Fibroblast of skin of back (primary cell): ENCODE measurements at places on chromosomes 7 and 10.

DNA sequence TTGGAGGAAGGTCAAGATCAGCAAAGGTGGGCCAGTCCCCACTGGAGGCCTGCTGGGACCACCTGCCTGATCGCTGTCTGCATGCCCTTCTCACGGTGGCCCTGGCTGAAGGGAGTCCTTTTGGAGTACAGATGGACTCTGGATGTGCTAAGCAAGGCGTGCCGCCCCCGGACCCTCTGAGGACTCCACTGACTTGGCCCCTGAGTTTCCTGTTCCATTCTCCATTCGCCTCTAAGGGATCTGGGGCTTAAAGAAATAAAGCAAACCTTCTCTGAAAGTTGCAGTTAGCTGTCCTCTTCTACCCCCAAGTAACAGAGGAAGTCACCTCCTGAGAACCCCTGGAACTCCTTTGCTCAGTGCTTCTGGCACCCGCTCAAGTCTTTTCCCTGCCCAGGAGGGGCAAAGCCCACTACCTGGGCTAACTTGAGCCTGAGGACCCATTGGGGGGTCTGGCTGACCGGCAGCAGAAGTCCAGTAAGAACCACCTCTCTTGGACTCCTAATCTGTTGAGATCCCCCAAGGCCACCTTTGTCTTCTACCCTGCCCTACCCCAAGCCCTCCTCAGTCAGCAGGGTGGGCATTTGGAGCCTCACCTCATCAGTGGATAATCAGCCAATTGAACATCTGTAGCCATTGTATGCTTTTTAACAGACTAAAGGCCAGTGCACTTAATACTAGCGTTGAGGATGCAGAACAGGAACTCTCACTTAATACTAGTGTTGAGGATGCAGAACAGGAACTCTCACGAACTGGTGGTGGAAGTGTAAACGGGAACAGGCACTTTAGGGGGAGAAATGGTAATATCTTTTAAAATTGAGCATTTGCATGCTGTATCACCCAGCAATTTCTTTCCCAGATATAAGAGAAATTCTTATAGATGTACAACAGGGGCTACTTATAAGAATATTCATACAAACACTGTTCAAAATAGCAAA lies 2.2 kb downstream of the TBATA start:
- no peak for DNase-seq

- peak; percentile 9 for DNase-seq
Measured at GRCh38 chr7:26648554-26648953, 215.8 kb downstream of the SKAP2 start.

DNA sequence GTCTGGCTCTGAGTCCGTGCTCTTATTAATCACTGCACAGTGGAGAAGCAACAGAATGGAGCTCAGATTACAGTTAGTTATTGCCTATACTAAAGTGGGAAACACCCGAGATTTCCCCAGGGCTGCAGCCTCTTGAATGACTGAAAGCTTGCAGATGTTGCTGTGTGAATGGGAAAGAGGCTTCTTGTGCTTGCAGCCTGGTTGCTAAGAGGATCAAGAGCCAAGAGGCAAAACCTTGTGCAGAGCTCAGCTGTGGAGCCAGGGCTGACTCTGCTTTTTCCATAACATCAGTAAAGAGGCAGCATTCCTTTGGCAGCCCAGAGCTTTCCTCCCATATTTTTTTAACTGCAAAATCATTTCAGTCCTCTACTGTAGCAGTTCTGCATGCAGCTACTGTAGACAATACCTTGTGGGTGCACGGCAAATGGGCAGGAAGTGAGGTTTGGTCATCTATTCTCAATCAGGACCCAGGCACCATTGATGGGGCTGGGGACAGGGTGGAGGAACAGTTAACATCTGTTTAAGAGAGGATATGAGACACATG lies 86.5 kb downstream of the RALA start:
- no peak for DNase-seq

DNA sequence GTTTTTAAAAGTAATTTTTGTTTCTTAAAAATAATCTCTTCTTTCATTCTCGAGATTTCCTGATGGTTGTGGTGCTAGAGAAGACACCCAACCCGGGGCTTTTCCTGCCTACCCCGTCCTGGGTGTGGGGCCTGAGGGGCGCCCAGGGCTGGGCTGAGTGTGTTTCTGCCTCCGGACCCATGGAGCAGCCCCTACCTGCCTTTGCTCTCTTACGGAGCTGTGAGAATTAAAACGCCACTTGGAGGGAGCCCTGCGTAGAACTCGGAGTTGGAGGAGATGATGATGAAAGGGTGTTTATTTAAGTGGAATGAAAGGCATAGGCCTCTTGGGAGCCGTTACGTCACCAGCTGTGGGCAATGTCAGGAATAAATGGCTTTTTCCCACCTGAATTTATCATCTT lies 261.8 kb upstream of the SHH start:
- no peak for DNase-seq

- DNase-seq = no peak
Measured at GRCh38 chr7:66076462-66077329, 1.1 kb downstream of the ASL start.

DNA sequence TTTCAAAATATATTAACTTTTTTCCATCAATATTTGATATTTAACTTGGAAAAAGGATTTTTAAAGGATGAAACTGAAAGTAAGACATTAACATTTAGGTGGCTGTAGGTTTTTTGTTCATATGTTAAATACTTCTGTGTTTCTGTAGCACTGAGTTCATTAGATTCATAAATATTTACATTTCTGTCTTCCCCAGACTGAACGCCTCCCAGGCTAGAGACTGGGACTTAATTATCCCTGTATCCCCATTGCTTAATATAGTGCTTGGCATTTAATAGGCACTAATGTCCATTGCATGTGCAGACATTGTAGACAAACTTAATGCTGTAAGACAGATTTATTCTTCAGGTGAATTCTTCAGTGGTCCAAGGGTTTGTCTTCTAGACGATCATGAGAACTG lies 7.4 kb downstream of the PTPN12 start:
- DNase-seq = no peak

- DNase-seq = peak; percentile 71
Measured at GRCh38 chr10:86520871-86521677, 518 bp downstream of the WAPL start.

GRCh38 chr10:88347022-88347421 lies 236.1 kb downstream of the RNLS start:
- DNase-seq = no peak

- DNase-seq = no peak
Measured at GRCh38 chr10:47348661-47349470, 703 bp downstream of the RBP3 start.

DNA sequence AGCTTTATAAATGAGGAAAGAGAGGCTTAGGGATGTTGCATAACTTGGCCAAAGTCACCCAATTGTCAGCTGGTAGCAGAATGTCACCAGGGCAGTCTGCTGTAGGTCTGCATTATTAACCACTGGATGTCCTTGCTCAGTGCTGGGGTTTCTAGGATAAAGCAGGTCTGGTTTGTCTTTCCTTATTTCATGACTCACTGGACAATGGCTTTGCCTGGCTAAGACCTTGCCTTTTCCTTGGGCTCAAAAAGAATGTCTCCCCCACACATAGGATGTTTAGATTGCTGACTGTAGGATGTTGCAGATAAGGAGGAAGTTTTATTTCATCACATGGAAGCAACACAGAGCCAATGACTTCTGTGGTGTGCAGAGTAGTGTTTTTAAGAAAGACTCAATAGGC lies 29.4 kb downstream of the WDFY4 start:
- DNase-seq = no peak
